ENCODE measurements at places on chromosomes 16 and 17.
A peak's percentile ranks its signal among the peaks of the same experiment; 100 is the strongest.

DNA sequence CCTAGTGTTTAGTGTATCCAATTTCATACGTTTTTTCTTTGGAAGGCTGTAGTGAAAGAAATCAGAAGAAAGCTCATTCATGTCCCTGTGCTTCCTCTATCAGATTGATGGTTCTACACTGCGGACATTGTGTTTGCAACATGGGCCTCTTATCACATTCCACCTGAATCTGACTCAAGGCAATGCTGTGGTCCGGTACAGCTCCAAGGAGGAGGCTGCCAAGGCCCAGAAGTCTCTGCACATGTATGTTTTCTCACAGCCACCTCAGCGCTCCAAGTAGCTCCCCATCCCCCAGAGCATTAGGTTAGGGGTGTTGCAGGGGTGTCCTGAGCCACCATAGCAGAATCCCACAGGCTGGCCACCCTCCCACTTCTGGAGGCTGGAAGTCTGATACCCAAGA, 25.2 kb downstream of the TMC6 start:
- no peaks in the 10 kb centered on the region for H3K4me1 ChIP-seq
- peaks cover 5% of the 10 kb centered on the region for H3K36me3 ChIP-seq
- H3K4me3 ChIP-seq: no peak overlapping the region

GRCh38 chr17:57535249-57535966, 209.7 kb downstream of the CCDC182 start:
- H3K27me3 ChIP-seq: no peaks in the 10 kb centered on the region
- H3K4me1 ChIP-seq: no peaks in the 10 kb centered on the region
- no peak for DNase-seq
- H3K36me3 ChIP-seq: no peaks in the 10 kb centered on the region
- H3K27ac ChIP-seq: peak overlapping the region; percentile 40
- H3K4me3 ChIP-seq: no peak overlapping the region

DNA sequence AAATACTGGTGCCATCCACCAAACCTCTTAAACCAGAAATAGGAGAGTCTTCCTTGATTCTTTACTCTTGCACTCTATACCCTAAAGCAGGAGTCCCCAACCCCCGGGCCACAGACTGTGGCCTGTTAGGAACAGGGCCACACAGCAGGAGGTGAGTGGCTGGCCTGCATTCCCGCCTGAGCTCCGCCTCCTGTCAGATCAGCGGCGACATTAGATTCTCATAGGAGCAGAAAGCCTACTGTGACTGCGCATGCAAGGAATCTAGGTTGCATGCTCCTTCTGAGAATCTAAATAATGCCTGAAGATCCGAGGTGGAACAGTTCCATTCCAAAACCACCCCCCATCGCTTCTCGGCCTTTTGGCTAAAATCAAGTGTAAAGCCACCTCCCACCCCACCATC, 30.3 kb upstream of the SRCIN1 start:
- no peak for DNase-seq
- H3K4me1 ChIP-seq: no peaks in the 10 kb centered on the region
- H3K4me3 ChIP-seq: no peak overlapping the region
- H3K27me3 ChIP-seq: no peaks in the 10 kb centered on the region
- no peaks in the 10 kb centered on the region for H3K36me3 ChIP-seq
- H3K27ac ChIP-seq: no peak overlapping the region

DNA sequence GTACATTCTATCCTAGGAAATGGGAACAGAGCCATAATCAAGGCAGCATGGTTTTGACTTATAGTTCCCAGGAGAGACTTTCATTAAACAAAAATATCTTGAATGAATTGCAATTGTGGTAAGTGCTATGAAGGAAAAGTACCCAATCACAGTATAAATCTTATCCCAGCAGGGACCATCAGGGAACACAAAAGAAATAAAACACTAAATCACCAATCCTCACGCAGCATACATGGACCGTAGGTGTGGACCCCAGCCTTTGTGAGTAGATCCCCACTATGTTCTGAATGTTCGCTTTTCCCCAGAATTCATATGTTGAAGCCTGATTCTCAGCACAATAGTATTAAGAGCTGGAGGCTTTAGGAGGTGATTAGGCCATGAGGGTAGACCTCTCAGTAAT, 925.0 kb upstream of the RBFOX1 start:
- no peaks in the 10 kb centered on the region for H3K27me3 ChIP-seq
- no peaks in the 10 kb centered on the region for H3K4me1 ChIP-seq
- no peaks in the 10 kb centered on the region for H3K36me3 ChIP-seq

GRCh38 chr17:82098939-82099763, 1.1 kb upstream of the FASN start:
- H3K27ac ChIP-seq: peak overlapping the region; percentile 95
- no peaks in the 10 kb centered on the region for H3K36me3 ChIP-seq
- H3K27me3 ChIP-seq: no peaks in the 10 kb centered on the region
- peak overlapping the region; percentile 76 for H3K4me3 ChIP-seq

- H3K4me1 ChIP-seq: no peaks in the 10 kb centered on the region
- H3K4me3 ChIP-seq: no peak overlapping the region
- no peak overlapping the region for H3K27ac ChIP-seq
- H3K27me3 ChIP-seq: no peaks in the 10 kb centered on the region
- no peaks in the 10 kb centered on the region for H3K36me3 ChIP-seq
- DNase-seq: no peak
Observed at GRCh38 chr17:70569128-70569527, 399.8 kb downstream of the KCNJ2 start.

DNA sequence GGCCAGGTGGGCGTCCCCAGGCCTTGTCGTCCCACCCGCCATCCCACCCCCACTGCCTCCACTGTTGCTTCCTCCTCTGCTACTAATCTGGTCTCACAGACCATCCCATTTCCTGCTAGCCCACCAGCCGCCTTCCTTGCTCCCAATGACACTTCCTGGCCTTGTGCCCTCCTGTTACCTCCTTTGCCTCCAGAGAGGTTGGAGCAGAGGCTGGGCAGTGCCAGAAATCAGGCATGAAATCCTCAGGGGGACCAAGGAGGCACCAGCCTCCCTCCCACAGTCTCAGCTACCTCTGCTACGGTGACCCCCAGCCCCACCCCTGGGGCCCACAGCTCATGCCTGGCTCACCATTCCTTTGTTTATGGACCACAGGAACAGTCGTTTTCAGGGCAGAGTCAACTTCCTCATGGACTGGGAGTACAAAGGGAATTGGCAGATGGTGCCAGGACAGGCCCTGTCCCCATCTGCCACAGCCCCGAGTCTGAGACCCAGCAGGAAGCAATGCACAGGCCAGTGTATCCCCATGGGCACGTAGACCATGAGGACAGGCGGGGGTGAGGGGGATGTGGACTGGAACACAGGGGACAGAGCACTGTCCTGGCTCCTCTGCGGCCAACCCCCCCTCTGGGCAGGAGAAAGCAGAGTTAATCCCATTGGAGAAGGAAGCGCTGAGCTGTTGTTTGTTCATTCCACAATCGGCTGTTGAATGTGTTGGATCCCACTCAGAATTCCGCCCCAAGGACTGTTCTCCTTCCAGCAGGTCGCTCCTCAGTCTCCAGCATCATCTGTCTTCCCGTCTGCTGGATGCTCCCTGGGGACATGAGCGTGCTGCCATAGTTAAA, 2.2 kb upstream of the CDH5 start:
- H3K4me3 ChIP-seq: no peak overlapping the region
- H3K27me3 ChIP-seq: no peaks in the 10 kb centered on the region
- DNase-seq: peak; percentile 88

GRCh38 chr16:83272843-83273242, 534.9 kb upstream of the HSBP1 start:
- H3K4me1 ChIP-seq: no peaks in the 10 kb centered on the region
- H3K27ac ChIP-seq: no peak overlapping the region
- DNase-seq: no peak
- H3K27me3 ChIP-seq: peaks cover 6% of the 10 kb centered on the region
- H3K36me3 ChIP-seq: no peaks in the 10 kb centered on the region
- H3K4me3 ChIP-seq: no peak overlapping the region

DNA sequence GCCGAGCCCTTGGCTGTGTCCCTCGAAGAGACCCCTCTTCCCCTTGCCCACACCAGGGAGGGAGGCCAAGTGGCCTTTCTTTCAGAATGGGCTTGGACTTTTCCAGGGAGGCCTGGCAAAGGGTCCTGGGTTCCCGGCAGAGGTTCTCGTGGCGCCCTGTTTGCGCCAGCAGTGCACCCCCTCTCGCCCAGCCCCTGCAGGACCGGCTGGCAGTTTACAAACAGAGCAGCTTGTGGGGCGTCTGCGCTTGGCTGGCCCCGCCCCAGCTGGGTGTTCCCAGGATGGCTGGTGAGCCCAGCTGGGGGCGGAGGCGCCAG, 137.8 kb upstream of the CIBAR2 start:
- no peak overlapping the region for H3K4me3 ChIP-seq
- no peaks in the 10 kb centered on the region for H3K27me3 ChIP-seq

DNA sequence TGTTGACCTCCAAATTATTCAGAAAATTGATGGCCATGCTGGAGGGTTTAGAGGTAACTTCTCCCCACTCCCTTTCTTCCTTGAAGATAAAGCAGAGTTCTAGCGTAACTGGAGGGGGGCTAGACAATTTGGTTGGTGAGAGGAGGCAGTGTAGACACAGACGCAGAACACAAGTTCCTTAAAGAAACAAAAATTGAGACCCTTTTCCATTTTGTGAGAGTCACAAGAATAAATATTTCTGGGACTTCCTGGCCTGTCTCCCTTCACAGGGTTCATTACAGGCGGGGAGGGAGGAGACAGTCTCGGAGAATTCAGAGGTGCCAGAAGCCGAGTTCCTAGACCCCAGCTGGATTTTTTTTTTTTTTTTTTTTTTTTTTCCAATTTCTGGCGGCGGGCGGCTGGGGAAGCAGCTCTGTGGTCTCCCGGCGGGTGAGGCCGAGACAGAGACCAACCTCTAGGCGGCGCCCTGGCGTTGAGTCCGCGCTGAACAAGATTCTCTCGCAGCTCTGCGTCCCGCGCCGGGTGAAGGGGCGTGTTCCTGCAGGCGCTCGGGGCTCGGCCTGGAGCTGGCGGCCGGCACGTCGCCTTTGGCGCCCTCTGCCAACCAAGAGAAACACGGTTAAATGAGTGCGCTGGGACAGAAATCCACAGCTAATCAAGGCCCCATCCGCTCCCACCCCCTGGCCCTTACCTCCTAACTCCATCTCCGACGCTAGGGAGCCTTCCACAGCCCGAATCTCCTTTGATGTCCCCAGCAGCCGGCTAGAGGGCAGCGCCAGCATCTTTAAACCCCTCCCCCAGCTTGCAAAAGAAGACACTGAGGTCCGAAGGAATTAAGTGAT, 10.2 kb upstream of the HOXB9 start:
- DNase-seq: no peak
- no peak overlapping the region for H3K4me3 ChIP-seq
- no peaks in the 10 kb centered on the region for H3K36me3 ChIP-seq
- H3K27me3 ChIP-seq: peaks cover 3% of the 10 kb centered on the region
- no peaks in the 10 kb centered on the region for H3K4me1 ChIP-seq

- H3K27me3 ChIP-seq: no peaks in the 10 kb centered on the region
- H3K4me3 ChIP-seq: no peak overlapping the region
Observed at GRCh38 chr17:80381416-80381923, 33.5 kb upstream of the ENDOV start.

- no peaks in the 10 kb centered on the region for H3K27me3 ChIP-seq
- no peaks in the 10 kb centered on the region for H3K36me3 ChIP-seq
Observed at GRCh38 chr17:48051706-48052486, 3.7 kb downstream of the NFE2L1 start.

DNA sequence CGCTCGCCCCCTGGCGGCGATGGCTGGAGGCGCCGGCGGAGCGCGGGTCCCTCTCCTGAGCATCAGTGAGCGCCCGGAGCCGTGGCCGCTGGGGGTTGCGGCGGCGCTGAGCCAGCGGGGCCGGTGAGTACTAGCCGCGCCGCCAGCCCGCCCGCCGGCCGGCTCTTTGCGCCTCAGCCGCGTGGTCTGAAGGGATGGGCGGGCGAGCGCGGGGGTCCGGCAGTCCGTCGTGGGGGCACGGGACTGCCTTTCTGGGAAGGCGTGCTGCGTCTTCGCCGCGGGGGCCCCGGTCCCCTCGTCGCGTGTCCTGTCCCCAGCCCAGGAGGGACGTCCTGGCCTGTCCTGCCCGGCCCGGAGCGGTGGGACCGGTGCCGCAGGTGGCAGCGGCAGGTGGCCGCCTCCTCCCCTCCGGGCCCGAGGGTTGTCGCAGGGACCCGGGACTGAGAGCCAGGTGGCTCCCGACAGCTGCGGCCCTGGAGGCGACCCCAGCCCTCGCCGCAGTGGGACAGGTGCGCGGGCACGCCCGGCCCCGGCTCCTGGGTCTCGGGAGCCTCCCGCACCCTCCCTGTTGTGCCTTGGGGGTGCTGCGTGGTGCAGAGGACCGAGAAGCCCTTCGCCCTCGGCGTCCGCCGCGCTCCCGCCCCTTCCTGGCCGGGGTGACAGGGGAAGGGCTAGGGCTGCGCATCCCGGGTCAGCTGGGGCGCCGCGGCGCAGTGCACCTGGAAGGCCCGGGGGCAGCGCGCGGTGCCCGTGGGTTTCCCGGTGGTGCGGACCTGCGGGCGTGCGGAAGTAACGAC, at the start of gene SPECC1:
Gene SPECC1, plus strand, starts transcription at position 58 of the 797 bp plus-strand sequence. CDS start 87,293 bp downstream, outside the sequence.
- H3K27me3 ChIP-seq: no peaks in the 10 kb centered on the region
- peak within 1 kb of the TSS; percentile 96 for H3K4me3 ChIP-seq
- H3K4me1 ChIP-seq: no peaks in the 10 kb centered on the region
- peak within 1 kb of the TSS; percentile 60 for H3K27ac ChIP-seq
- no peaks in the 10 kb centered on the region for H3K36me3 ChIP-seq

DNA sequence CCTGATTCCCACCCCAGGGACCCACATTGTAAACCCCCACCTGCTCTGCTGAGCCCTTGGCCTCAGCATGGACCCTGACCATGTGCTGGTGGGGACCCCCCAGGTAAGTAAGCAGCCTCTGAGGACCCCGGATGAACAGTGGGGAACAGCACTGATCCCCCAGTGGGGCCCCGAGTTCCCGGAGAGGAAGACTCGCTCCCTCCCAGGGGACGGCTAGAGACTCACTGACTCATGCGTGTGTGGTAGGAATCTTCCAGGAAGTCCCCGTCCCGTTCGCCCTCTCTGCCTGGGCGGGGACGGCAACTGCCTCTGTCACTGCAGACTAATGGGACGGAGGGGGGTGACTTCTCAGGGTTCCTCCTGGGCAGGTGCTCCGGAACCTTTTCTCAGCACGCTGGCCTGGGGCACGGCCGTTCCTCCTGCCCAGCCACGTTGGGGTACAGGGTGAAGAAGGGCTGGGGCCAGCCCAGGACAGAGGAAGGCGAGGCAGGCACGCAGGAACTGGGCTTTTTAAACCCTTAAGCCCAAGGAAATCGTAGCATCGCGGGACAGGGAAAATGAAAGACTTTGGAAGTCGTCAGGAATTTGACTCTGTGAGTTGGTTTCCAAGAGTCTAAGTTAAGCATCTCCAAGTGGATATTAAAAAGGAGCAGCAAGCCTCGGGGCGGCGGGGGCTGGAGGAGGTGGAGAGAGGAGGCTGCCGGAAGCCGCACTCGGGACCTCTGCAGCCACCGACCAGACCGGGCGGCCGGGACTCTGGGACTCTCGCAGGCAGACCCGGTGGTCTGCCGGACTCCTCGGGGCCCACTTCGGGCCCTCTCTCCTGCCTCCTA, 178.7 kb downstream of the SEC14L1 start:
- peak overlapping the region; percentile 79 for H3K4me3 ChIP-seq
- peaks cover 38% of the 10 kb centered on the region for H3K4me1 ChIP-seq
- H3K27ac ChIP-seq: peak overlapping the region; percentile 100
- DNase-seq: peak; percentile 92

DNA sequence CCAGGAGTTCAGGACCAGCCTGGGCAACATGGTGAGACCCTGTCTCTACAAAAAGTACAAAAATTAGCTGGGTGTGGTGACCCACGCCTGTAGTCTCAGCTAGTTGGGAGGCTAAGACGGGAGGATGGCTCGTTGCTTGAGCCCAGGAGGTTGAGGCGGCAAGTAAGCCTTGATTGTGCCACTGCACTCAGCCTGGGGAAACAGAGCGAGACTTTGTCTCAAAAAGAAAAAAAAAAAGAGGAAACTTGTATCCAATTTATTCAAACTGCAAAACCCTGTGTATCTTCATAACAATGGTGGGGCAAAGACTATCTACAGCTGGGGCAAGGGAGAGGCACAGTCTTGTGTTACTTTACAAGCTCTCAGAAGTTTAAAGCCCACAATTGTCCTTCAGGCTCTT, 21.5 kb downstream of the GRB7 start:
- H3K27me3 ChIP-seq: no peaks in the 10 kb centered on the region
- H3K4me1 ChIP-seq: no peaks in the 10 kb centered on the region
- no peak overlapping the region for H3K4me3 ChIP-seq
- DNase-seq: no peak
- H3K27ac ChIP-seq: no peak overlapping the region
